A549 treated with RU486 at 1 μM for 4 hours (cell line): ENCODE measurements at places on chromosomes 1 and 21. TPM values are rescaled to one million over a fixed set of nuclear protein-coding genes. Genes with fewer than 3 reads are reported as not detected.

Gene ADAMTS1
- 0.15 to 0.48 TPM (median 0.22 TPM) in 5 replicates for total RNA-seq

Gene S100A14
- total RNA-seq, result 0.28 to 0.73 TPM (median 0.45 TPM) in 5 replicates

Gene METTL13
- total RNA-seq, result 40.5 to 49.1 TPM (median 46.1 TPM) in 5 replicates

Gene AMY1A
- not detected in 5 replicates for total RNA-seq

Gene KIRREL1
- total RNA-seq, result 24.7 to 34.8 TPM (median 31.6 TPM) in 5 replicates

Gene KRTAP19-3
- total RNA-seq, result not detected in 5 replicates

Gene ZYG11A
- total RNA-seq, result 1.5 to 2.6 TPM (median 2.5 TPM) in 5 replicates

Gene TMEM82
- total RNA-seq, result not detected in 5 replicates

Gene NBPF11
- 4.3 to 4.7 TPM (median 4.5 TPM) in 5 replicates for total RNA-seq

Gene PLEKHN1
- 3.7 to 7.6 TPM (median 5.5 TPM) in 5 replicates for total RNA-seq

Gene TAS1R3
- 0.08 to 0.14 TPM (median 0.12 TPM) in 5 replicates for total RNA-seq

Gene AMY1C
- not detected in 5 replicates for total RNA-seq

Gene RAP1GAP
- 8.6 to 13.1 TPM (median 12.0 TPM) in 5 replicates for total RNA-seq

Gene TSSK3
- not detected in 5 replicates for total RNA-seq

Gene FAM72C
- total RNA-seq, result 2.8 to 7.1 TPM (median 5.3 TPM) in 5 replicates

Gene AGO3
- 6.3 to 9.3 TPM (median 8.1 TPM) in 5 replicates for total RNA-seq

Gene WNT3A
- 0.03 TPM in 1 of 5 replicates, not detected in the others for total RNA-seq

Gene PIK3R3
- 0.54 to 1.3 TPM (median 0.77 TPM) in 5 replicates for total RNA-seq

Gene LGR6
- 0.38 to 1.1 TPM (median 0.74 TPM) in 5 replicates for total RNA-seq

Gene NCAM2
- not detected in 5 replicates for total RNA-seq

Gene REN
- total RNA-seq, result not detected in 5 replicates

Gene MCOLN2
- total RNA-seq, result 0.73 to 2.8 TPM (median 2.3 TPM) in 5 replicates

Gene RIMS3
- 0.46 to 1.1 TPM (median 0.91 TPM) in 5 replicates for total RNA-seq

Gene PTGS2
- total RNA-seq, result 5.8 to 11.2 TPM (median 9.0 TPM) in 5 replicates

Gene OR2G3
- total RNA-seq, result not detected in 5 replicates

Gene ATG4C
- total RNA-seq, result 2.1 to 5.6 TPM (median 4.4 TPM) in 5 replicates

Gene RIPK4
- total RNA-seq, result 12.4 to 16.6 TPM (median 14.3 TPM) in 5 replicates

Gene GCSAML
- not detected in 5 replicates for total RNA-seq

Gene AMY2A
- not detected in 5 replicates for total RNA-seq

Gene RGSL1
- not detected in 5 replicates for total RNA-seq

Gene PPIH
- 58.8 to 75.0 TPM (median 71.3 TPM) in 5 replicates for total RNA-seq

Gene AKNAD1
- total RNA-seq, result 0.69 to 2.0 TPM (median 0.94 TPM) in 5 replicates

Gene NR5A2
- total RNA-seq, result 3.1 to 7.0 TPM (median 5.6 TPM) in 5 replicates

Gene EFNA3
- 3.0 to 5.4 TPM (median 3.9 TPM) in 5 replicates for total RNA-seq

Gene PMVK
- total RNA-seq, result 34.6 to 44.3 TPM (median 42.0 TPM) in 5 replicates
